Spinal cord (tissue), 10 donors: ENCODE measurements at places on chromosomes 1 and 21.

DNA sequence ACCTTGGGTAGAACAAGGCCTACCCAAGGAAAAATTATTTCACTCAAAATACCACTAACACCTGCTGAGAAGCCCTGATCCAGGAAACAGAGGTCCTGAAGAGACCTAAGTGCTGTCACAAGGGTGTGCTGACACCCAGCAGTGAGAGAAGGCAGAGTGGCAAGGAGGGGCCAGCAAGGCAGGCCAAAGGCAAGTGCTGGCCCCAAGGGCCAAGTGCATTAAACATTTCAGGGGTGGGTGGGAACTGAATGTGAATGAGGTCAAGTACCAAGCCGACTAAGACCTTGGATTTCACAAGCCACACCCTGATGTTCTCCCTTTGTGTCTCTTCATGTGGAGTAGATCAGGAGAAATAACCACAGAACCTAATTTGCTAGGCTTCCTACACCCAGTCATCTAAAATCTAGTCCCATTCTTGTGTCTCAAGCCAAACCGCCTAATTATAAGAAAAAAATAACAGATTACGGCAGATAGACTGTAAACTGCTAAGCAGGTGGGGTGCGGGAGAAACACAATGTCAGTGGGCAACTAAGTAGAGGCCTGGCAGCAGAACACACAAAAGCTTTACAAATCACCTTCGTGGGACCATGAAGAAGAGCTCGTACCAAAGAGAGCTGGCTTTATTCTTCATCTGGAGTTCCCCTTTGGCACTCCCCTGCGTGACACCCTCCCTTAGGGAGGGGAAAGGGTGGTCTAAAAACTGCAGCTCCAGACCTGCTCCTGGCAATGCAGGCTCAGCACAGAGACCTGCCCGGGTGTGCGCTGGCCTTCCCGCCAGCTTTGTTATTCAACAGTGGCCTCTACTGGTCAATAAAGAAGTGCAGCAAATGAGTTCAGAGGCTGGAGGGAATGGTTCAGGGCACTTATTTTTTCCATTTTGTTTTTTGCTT lies 8.7 kb downstream of the UBE2G2 start:
- DNase-seq = no peak

GRCh38 chr1:6309564-6309963 lies 48.7 kb upstream of the GPR153 start:
- DNase-seq = no peak

DNA sequence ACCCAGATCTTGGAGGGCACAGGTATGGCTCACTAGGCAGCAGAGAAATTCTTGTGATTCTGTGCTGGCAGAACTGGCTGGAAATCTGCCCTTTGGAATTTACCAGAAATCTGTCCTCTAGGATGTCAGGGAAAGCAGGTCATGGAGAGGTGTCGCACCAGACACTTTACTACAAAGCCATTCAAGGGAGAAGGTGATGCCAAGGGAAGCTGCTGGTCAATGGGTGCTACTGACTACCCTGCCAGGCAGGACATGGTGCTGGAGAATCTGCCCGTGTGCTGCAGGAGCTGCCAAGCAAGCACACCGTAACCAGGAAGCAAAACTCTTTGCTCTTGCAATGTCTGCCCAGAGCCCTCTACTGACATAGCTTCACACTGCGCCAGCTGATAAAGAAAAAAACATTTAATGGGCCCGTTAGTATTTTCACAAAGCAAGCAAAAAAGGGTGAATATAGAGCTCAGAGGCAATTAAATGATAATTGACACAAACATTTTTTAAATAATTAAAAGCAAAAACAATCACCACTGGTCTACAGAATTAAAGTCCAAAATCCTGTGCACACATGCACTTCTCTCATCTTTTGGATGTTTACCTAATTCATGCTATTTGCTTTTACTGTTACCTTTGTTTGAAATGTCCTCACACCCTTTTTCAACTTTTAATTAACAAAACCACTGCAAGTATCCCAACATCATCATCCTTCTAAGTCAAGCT lies 7.2 kb upstream of the FBXO28 start:
- DNase-seq = no peak

- peak; percentile 80 for DNase-seq
Measured at GRCh38 chr1:1304331-1305299, 3.1 kb downstream of the ACAP3 start.
